ENCODE measurements at places on chromosomes 2 and 18. TPM values are rescaled to one million over a fixed set of nuclear protein-coding genes. Genes with fewer than 3 reads are reported as not detected.

DNA sequence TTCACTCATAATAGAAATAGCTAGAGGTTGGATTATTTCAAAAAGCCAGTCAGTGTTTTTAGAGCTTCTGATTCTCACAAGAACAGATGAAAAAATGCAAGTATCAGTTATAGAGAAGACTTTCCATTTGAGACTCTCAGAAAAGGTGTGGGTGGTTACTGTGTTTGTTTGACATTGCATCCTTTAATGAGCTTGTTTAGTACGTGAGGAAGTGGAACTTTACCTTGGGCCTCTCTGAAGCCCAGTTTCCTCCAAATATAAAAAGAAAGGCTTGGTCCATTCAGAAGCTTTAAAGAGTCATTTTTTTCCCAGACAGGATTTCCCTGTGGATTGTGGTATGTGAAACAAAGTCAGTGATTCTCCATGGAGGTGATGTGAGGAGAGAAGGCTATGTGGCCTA lies 89.9 kb upstream of the RANBP2 start:
- H3K36me3 ChIP-seq = no peaks in the 10 kb centered on the region
- no peak for DNase-seq
- H3K4me1 ChIP-seq = peaks cover 52% of the 10 kb centered on the region
- no peak overlapping the region for H3K4me3 ChIP-seq
- H3K27me3 ChIP-seq = no peaks in the 10 kb centered on the region

The SP140 gene
- 330 TPM for total RNA-seq

GRCh38 chr2:33326100-33326499 lies 150.3 kb upstream of the RASGRP3 start:
- H3K27ac ChIP-seq = no peak overlapping the region
- H3K4me1 ChIP-seq = peaks cover 21% of the 10 kb centered on the region
- H3K4me3 ChIP-seq = no peak overlapping the region
- H3K36me3 ChIP-seq = no peaks in the 10 kb centered on the region

The SKOR2 gene
- total RNA-seq = not detected

DNA sequence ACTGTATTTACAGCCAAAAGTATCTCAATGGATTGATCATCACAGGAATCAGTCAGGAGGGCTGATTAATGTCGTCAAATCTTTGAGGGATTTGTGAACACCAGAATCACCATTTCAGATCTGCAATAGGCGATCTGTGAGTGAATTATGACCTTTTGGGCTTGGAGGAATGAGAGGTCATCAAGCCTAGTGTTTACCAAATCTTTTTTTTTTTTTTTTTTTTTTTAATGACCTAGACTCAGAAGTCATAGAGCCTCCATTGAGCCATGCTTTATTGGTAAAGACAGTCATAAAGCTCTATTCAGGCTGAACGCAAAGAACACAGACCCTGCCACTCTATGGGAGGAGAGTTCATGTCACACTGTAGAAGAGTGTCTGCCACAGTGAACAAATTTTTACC lies 97.7 kb downstream of the SOCS6 start:
- no peaks in the 10 kb centered on the region for H3K4me1 ChIP-seq
- H3K27me3 ChIP-seq = no peaks in the 10 kb centered on the region
- H3K4me3 ChIP-seq = no peak overlapping the region
- DNase-seq = no peak
- no peak overlapping the region for H3K27ac ChIP-seq

All from activated B cell treated with CpG ODN at 0.5 μM for 24 hours (primary cell).